ENCODE measurements at places on chromosomes 6 and 20.

GRCh38 chr20:20566516-20566915, 145.9 kb downstream of the RALGAPA2 start:
- no peak for DNase-seq

GRCh38 chr20:21089391-21089790, 16.8 kb downstream of the LINC00237 start:
- DNase-seq = no peak

- no peak for DNase-seq
Observed at GRCh38 chr6:1703923-1704322, 94.2 kb downstream of the FOXC1 start.

DNA sequence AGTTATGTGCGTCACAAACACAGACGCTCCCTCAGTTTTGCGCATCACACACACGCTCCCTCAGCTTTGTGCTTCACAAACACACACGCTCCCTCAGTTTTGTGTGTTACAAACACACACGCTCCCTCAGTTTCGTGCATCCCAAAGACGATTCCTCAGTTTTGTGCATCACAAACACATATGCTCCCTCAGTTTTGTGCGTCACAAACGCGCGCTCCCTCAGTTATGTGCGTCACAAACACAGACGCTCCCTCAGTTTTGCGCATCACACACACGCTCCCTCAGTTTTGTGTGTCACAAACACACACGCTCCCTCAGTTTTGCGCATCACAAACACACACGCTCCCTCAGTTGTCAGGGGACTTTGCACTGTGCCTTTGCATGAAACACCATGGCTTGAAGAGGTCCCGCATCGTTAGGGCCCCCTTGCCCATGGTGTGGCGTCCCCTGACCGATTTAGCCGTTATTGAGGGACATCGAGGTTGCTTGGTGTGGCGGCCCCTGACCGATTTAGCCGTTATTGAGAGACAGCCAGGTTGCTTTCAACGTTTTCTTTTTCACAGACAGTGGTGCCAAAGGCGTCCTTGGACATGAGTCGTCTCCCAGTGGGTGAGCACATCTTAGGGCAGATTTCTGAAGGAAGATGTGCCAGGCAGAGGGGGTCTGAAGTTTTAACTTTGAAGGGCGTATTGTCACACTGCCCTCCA, 28.1 kb upstream of the MYT1 start:
- no peak for DNase-seq
